NCI-H1694 (cell line): ENCODE measurements at places on chromosomes 11 and 22.

GRCh38 chr11:285021-285893 lies 3.7 kb upstream of the PGGHG start:
- DNase-seq, result no peak

DNA sequence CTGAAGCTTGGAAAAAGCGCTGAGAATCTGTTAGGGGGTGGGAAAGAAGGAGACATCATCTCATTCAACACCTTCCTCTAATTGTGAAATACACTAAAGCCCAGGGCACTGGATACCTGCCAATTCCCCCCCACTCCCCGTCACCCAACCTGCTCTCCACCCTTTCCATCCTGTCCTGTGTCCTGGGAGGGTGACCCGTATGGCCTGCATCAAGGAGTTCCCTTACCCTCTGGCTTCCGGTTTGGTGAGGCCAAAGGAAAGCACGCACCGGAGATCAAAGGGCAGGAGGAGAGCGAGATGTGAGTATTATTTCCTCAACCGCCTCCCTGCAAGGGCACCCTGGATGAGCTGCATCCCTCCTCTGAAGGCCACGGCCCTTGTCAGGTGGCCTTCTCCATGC lies 65.0 kb upstream of the PTPRJ start:
- no peak for DNase-seq

GRCh38 chr11:74171997-74172396 lies 908 bp downstream of the PPME1 start:
- DNase-seq, result no peak

- no peak for DNase-seq
These were observed 9.5 kb downstream of the CDC42BPG start for GRCh38 chr11:64834723-64835615.

GRCh38 chr22:29259253-29259899 lies 8.4 kb downstream of the RHBDD3 start:
- no peak for DNase-seq

DNA sequence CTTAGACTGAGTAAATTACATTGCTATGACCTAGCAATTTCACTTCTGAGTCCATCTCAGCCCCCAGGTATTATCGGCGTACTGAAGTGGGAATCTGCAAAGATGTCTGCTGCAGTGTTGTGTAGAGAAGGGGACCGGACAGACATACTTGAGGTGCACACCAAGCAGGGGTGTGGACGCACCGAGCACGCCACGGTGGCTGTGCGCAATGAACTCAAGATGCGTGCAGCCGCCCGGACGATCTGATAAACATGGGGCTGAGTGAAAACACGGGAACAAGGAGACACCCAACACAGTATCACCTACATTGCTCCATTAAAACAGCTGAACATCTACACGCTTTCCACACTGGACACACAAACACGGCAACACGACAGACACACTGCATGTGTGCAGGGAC lies 454.3 kb downstream of the OPCML start:
- DNase-seq, result no peak
